ENCODE measurements at places on chromosomes 6 and 20.

DNA sequence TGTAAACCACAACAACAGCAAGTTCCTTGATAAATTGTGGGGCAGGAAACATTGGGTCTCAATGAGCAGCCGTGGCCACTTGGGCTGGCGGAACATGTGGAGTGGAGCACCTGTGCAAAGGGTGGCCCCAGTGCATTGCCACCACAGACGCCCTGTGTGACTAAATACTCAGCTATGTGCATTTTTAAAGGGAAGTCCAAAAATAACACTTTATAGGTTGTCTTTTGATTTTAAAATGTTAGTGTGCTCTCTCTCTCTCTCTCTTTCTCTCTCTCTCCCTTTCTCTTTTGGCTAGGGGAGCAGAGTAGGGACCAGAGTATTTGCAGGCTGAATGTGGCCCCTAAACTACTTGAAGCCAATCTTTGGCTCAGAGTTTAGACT, 236.3 kb downstream of the BCAS1 start:
- DNase-seq, result no peak

- no peak for DNase-seq
Measured at GRCh38 chr6:34360556-34360955, 31.9 kb downstream of the NUDT3 start.

DNA sequence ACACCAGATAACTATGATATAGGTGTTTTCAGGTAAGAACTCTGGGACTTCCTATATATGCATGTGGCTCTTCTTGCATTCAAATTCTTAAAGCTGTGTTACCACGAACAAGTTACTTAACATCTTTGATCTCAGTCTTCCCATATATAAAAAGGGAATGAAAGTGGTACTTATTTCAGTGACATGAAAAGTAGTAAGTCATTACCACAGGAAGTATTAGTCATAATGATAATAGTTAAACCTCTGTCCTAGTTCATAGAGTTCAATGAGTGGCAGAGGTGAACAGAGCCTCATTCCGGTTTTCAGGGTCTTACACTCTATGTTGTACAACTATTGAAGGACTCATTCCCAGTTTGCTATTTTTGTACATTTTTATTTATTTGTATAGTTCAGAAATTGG, 237.0 kb downstream of the NKAIN2 start:
- no peak for DNase-seq

DNA sequence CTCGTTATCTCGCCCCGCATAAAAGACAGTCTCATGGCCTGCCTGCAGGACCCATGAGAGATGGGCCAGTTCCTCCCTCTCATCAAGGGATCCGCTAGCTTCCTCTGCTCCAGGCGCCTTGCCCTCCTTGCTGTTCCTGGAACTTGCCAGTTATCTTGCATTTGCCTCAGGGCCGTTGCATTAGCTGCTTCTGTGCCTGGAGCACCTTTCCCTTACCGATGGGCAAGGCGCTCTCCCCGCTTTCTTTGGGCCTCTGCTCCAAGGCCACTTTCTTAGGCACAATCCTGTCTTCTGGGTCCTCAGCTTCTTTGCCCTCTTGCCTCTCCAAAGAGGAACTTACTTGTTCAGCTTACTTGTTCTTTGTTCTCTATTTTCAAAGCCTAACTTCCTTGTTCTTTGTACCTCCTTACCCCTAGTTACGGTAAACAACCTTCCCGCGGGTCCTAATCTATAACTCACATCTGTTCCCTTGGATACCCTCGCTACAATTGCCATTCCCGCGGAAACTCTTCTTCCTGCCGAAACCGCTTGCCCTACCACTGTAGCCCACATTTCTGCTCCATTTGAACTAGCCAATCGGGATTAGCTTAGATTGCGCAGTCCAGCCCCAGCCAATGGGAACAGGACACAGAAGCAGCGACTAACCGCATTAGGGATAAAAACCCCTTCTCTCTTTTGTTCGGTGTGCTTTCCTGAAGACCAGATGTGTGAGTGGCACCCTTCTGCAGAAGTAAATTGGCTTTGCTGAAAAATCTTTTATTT, 887 bp upstream of the NSFL1C start:
- DNase-seq, result no peak

DNA sequence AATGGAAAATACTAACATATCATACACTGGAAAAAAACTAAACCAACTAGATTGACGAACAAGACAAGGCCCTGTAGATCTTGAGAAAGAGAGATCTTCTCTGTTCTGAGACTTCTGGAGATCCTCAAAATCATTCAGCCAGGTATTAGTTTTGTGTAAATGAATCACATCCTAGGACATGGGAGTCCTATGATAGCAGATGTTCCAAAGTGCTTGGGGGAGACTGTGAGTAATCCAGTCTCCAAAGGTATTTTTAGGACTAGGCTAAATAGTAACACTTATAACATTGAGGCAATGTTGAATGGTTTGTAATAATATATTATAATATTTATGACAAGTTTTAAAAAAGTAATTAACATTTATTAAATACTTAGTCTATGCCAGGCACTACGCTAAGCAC, 275.0 kb downstream of the BTBD9 start:
- DNase-seq, result no peak

Measured in naive thymus-derived CD4-positive, alpha-beta T cell (primary cell).